ENCODE measurements at places on chromosomes 7 and 10.

DNA sequence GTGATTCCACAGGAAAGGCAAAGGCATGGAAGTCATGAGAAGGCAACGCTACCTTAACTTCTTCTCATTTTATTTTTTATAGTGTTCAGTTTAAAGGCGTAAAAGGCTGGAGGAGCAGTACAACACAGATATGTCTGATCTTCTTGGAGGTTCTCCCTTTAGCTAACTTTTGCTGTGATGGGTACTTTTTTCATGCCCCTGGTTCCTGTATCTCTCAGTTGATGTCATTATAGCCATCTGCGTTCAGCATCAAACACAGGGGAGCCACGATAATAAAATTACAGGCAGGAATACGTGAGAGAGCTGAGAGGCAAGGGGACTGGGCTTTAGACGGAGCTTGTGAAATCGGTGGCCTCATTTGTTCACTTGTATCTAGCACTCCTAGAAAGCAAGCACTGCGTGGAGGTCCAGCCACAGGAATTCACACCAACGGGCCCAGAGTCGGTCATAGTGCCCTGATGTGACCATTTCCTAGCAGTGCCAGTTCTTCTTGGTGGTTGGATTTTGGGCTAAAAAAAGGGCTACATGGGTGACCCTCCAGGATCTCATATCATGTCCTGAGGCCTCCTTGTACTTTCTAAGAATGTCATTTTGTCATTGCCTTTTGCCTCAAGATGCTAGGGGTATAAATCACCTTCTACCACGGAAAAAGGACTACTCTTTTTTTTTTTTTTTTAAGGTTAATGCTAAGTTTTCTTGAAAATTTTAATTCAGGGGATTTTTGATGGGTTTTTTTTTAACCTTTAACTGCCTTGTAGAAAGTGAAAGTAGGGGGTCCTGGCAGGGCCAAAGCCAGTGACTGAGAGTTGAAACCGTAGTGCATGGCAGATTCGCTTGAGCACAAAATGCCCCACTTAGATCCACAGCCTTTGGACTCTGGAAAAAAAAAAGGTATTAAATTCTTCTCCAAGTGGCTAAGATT is 191.5 kb downstream of the CELF2 start:
- DNase-seq = no peak

DNA sequence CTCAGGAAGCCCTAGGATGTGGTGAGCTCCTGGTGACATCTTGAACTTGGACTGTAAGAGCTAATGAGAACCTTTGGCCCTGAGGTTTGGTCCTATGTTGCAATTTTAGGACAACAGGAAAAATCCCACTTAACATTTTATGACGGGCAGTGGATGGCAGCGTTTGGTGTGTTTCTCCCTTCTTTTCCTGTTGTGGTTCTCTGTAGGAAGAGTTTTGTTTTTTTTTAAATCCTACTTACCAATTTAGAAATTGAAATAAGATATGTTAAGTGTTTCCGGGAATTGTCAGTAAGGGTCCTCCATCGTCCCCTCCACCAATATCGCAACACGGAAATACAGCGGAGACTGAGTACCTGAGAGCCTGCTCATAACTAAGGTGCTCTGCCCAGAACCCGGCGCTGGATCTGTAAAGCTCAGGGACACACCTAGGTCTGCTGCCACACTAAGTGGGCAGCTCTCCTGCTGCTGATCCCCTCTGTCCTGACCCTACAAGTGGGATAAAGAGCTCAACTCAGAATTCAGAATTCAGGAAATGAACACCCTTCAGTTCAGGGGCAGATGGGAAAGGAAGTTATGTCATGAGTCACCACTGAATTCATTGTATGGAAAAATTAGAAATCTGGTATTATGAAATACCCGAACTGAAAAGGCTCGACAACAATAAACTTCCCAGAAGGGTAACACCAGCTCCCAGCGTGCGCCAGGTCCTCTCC is 9.1 kb upstream of the PROSER2 start:
- no peak for DNase-seq

- DNase-seq = no peak
These were observed 13.6 kb upstream of the SLF2 start for GRCh38 chr10:100899171-100899570.

- DNase-seq = no peak
These were observed 72.7 kb downstream of the CFAP46 start for GRCh38 chr10:132869621-132870020.

GRCh38 chr7:85038466-85038865 is 148.4 kb downstream of the SEMA3D start:
- DNase-seq = no peak

- no peak for DNase-seq
These were observed 951.1 kb downstream of the NRG3 start for GRCh38 chr10:82826132-82826531.

DNA sequence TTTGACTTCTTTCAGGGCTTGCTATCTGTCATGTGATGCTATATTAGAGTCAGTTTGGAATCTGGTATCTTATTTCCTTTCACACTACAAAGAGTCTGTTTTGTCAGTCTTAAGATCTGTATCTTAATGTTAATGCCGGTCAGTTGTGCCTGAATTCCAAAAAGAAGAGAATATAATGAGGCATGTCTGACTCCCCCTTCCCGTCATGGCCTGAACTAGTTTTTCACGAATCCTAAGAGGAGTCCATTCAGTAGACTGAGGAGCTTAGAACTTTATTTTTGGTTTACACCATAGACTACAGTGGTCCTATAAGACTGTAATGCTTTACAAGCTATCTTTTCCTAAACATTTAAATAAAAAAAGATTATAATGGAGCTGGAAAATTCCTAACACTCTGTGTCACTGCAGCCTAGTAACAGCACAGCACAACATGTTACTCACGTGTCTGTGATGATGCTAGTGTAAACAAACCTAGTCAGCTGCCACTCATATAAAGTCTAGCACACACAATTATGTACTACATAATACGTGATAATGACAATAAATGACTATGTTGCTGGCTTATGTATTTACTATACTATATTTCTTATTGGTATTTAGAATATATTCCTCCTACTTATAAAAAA is 50.6 kb downstream of the VPS41 start:
- no peak for DNase-seq

- no peak for DNase-seq
These were observed 180.5 kb upstream of the ASAH2 start for GRCh38 chr10:50431791-50432190.

DNA sequence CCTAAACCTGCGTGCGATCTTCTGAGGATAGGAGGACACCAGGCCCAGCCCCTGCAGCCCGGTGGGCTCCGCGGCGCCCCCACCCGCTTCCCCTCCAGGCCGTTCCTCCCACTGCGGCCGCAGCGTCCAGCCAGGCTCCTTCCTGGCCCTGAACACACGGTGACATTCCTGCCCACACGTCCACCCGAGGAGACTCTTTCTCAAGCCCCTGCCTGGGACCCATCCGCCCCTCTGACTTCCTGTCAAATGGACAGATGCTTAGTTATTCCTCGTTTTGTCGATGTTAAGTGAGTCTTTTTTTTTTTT is 32.4 kb upstream of the RNF32 start:
- DNase-seq = no peak

GRCh38 chr7:86955895-86956503 is 103.5 kb downstream of the ELAPOR2 start:
- no peak for DNase-seq

DNA sequence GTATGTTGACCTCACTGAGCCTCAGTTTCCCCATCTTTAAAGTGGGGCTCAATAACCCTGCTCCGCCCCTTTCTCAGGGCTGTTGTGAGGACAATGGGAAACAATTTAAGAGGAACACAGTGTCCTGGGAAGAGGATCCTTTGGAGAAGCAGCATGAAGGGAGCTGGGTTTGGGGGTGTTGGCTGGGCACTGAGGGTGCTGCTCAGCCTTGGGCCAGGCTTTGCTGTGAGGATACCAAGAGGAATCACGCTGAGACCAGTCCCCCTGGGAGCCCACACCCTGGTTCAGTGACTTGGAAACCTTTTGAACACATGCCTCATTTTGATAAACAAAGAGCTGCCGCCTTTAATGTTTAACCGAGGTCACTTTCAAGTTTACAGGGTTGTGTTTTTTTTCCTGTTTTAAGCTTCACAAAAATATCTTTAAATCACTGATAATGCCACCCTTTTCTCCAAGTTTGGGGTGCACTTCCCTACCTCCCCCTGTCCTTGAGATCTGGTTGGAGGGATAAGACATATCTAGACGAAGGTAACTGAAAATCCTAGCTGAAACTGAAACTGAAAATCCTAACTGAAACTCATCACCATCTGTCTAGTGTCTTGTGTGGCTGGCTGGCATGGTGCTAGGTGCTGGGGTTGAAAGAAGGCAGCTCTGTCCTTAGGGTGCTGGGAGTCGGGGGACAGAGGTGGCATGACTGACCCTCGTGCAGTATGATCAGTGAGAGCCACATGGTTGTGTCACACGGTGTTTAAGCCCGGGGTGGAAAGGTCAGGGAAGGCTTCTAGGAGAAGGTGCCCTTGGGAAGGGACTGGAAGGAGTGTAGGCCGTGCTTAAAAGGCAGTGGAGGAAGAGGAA is 27.7 kb downstream of the ZNF775 start:
- no peak for DNase-seq

GRCh38 chr7:21771266-21771665 is 174.4 kb downstream of the CDCA7L start:
- DNase-seq = no peak

GRCh38 chr10:58173391-58173790 is 94.3 kb downstream of the IPMK start:
- no peak for DNase-seq

DNA sequence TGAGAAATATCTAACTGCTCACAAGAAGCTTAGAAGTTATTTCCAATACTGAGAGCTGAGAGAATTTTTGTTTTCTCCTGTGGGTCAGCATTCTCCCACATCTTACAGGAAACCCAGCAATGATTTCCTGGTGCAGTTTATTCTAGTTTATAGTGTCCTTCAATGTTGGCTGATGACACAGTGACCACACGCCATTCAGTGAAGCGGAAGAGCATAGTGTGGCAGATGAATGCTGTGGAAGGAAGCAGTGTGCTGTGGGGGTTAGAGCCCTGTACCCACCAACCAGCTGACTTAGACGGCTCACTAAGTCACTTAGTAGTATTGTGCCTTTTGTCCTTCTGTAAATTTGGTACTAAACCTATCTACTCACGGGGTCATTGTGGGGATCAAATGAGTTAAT is 1.4 kb upstream of the TMEM26 start:
- no peak for DNase-seq

DNA sequence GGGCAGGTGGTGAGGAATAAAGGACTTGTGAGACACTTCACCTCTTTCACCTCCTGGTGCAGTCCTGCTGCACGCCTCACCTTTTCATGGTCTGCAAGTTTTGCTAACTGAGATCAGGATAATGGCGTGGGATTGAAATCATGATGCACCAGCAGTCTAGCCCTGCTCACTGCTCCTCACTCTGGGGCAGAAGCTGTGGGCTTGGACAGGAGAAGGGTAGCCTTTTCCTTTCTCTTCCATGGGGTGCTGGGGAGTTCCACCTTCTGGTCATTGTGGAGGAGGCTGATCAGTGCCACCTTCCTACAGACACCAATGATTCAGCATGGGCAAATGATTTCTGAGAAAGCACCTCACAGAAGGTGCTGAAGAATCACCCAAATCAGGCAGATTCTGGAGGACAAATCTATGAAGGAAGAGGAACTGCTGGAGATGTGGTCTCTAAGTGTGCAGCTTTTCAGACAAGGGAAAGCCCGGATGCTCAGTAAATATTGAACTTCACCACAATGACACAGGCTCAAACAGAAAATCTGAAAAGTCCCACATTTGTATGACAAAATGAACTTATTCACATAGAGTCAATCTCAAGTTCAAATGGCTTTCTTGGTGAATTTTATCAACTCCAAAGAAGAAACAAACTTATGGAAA is 19.7 kb downstream of the MBL2 start:
- DNase-seq = no peak

- DNase-seq = no peak
These were observed 36.2 kb upstream of the CCDC7 start for GRCh38 chr10:32409741-32410140.

- DNase-seq = no peak
These were observed 166.0 kb downstream of the FANK1 start for GRCh38 chr10:126062131-126063032.

DNA sequence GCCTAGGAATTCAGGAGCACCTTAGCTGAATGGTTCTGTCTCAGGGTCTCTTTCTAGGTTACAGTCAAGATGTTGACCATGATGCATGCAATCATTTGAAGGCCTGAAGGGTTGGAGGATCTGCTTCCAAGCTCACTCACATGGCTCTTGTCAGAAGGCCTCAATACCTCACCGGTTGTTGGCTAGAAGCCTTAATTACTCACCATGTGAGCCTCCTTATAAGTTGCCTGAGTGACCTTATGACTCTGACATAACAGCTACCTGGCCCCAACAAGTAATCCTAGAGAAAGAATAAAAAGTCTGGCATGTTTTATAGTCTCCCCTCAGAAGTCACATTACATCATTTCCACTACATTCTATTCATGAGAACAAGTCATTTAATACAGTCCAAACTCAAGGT is 3.4 kb upstream of the C1GALT1 start:
- DNase-seq = no peak

GRCh38 chr10:108957681-108958080 is 965.6 kb downstream of the XPNPEP1 start:
- no peak for DNase-seq

DNA sequence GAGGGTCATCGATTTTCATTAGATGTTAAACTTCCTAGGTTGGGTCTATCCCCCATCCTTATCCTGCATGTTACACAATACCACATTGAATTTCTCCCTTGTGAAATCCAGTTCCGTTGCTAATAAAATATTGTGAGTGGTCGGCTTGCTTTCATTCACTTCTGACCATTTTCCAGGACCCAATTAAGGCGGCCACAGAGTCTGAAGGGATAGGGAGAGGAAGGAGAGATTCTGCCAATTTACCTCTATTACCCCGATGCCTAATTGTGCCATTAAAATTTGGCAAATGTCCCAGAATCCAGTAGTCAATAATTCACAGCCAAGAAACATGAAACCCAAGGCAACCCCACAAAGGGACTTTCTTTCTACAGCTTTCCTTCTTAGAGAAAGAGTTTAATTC is 129.9 kb downstream of the IPMK start:
- no peak for DNase-seq

- DNase-seq = no peak
These were observed 69.0 kb downstream of the CREB5 start for GRCh38 chr7:28481091-28481926.

DNA sequence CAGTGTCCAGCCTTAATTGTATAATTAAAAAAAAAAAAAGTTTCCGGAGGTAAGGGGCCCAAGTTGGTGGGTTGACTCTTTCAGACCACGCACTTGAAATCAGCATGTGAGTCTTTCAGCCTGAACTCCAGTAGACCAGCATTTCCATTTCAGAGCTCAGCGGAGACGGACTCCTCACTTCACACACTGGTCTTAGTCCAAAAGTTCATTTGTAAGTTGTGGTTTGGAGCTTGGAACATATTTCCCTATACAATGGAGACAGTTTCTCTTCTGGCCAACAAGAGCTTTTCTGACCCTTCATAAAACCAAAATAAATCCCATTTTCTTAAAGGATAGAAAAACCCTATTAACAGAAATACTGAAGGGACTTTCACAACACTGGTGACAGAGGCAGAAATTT is 41.0 kb downstream of the ATXN7L1 start:
- no peak for DNase-seq

- no peak for DNase-seq
These were observed 5.3 kb downstream of the EN2 start for GRCh38 chr7:155463114-155463811.
